Stimulated activated CD4-positive, alpha-beta T cell treated with anti-CD3 and anti-CD28 coated beads, Interleukin-1b, Interleukin-23, amount 100 ng/mL, for 48 hours (primary cell): ENCODE measurements at places on chromosomes 1 and 21.

GRCh38 chr1:59357645-59358320 is 60.9 kb downstream of the FGGY start:
- no peak for DNase-seq

- no peak for DNase-seq
Observed at GRCh38 chr1:100862591-100862990, 32.1 kb downstream of the EXTL2 start.

DNA sequence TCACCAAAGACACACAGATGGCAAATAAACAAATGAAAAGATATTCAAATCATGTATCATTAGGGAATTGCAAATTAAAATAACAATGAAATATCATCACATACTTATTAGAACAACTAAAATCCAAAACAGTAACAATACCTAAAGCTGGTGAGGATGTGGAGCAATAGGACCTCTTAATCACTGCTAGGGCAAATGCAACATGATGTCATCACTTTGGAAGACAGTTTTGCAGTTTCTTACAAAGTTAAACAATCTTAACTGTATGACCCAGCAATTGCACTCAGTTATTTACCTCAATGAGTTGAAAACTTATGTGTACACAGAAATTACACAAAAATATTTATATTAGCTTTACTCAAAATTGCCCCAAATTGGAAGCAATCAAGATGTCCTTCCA is 47.3 kb downstream of the SELENOF start:
- DNase-seq: no peak

- no peak for DNase-seq
Observed at GRCh38 chr1:244325056-244325758, 126.5 kb downstream of the ADSS2 start.

- no peak for DNase-seq
Observed at GRCh38 chr1:178510155-178510554, 2.8 kb upstream of the TEX35 start.

- DNase-seq: peak; percentile 92
Observed at GRCh38 chr1:207825719-207826556, 74.1 kb downstream of the CD46 start.

- DNase-seq: no peak
Observed at GRCh38 chr1:235990330-235990795, 74.5 kb downstream of the NID1 start.

DNA sequence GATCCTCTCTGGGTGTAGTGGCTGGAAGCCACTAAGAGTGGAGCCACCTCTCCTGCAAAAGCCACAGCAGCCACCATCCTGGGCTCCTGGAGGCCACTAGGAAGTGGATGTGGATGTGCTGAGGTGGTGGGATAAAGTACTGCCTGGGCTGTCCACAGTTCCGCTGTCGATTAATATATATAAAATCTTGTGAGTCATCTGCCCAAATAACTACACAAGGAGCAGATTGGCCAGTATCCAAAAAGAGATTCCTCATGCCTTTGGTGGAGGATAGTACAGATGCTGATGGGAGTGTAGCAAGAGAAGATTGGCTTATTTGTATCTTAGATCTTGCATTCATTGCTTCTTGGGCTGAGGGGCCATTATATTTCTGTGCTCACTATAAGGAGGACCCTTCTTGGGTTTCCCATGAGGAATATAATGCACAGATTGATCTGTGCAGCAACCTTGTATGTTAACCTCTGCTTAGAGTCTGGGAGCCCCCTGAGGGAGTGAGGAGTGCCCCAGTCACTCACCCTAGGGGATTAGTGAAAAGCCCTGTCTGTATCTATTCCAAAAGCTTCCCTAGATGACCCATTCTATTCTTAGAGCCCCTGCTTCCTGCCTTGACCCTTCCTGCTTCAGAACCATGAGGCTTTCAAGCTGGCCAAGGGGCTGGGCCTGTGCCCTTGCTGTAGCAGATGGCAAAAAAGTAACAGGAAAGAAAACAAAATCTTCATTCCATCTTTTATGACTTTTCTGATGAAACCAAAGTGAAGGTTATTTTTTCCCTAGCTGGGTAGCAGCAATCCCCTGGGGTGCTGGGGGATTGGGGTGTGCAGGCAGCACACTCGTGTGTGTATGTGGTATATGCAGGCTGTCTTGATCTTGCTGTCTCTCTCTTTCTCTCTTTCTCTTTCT is 31.7 kb downstream of the RCSD1 start:
- DNase-seq: no peak

GRCh38 chr21:39601187-39601928 is 11.4 kb upstream of the B3GALT5 start:
- no peak for DNase-seq

- DNase-seq: no peak
Observed at GRCh38 chr21:42429856-42430255, 26.2 kb downstream of the UBASH3A start.

- DNase-seq: peak; percentile 78
Observed at GRCh38 chr1:84619383-84620102, 45.3 kb upstream of the CTBS start.

DNA sequence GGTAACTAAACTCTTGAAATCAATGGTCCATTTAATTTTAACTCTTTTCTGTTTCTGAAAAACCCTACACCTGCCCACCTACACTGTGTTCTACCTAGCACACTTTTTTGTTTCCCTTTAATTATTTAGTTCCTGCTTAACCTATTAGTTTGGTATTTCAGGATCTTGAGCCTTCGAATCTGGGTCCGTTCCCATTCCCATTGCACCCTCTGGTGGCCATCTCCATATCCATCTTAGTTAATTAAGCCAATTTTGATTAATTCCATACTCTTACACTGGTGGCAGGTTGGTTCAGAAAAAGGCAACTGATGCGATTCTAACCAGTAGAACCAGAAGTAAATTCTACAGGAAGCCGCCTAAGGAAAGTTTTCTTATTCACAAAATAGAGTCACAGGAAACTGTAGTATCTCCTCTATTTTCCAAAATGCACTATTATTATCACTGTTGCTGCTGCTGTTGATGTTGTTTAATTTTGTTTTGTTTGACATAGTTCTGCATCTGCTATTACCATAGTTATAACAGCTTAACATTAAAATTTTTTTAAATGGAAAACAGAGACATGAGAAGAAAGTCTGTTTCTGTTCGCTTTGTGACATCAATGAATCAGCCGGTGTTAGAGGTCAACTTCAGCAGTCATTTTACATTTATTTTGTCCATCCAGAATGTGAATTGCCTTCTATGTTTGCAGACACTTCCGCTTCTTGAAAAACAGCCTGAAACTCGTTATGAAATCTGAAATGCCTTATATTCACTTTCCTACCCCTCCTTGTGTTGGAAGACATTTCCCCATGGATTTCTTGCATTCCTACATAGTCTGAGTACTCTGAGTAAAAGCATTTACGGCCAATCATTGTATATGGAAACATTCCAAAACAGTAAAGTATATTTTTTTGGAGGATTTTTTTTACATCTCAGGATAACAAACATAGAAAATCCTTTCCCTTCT is 115.5 kb upstream of the NCAM2 start:
- DNase-seq: no peak

DNA sequence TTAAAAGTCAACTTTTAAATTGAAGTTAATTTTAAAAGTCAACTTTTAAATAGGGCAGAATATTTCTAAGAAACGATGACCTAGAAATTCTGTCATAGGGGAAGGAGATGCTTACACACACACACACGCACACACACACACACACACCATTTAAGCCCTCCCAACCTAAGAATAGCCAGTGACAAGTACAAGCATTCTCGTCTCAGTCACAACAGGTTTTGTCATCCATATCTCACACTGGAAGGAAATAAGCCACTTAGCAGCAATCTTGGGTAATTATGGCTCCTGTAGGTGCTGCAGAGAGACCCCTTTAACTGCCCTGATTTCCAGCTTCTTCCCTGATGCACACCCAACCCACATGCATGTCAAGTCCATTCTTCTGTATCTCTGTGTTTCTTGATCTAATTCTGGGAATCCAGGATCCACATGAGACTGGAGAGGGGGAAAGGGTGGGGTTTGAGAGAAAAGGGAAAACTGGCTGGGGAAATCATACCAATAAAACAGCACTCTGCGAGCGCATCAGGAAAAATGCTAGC is 338.1 kb downstream of the PAPPA2 start:
- no peak for DNase-seq

DNA sequence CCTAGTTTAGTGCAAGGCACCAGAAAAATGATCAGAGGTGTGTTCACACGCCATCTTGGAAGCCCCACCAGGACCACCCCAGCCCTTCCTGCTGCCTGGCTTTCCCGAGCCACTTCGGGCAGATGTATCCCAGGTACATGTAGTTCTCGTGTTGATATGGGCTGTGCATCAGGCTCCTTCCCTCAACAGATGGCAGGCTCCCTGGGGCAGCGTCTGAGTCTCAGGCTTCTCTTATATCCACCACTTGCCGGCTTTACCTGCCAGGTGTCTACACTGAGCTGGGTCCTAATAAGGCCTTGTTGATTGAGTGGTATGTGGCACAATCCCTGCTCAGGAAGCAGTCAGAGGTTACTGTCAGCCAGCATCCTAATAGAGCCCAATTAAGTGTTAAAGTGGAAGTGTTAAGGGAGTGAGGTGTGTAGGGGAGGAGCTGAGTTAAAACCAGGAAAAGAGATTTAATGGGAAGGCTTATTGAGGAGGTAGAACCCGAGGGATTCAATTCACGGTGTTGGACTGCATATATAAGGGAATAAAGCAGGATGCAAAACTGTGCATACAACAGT is 8.5 kb downstream of the GPA33 start:
- no peak for DNase-seq

- no peak for DNase-seq
Observed at GRCh38 chr1:31650161-31651088, 5.7 kb upstream of the PEF1 start.

GRCh38 chr1:21935891-21936365 is 1.2 kb downstream of the HSPG2 start:
- no peak for DNase-seq

DNA sequence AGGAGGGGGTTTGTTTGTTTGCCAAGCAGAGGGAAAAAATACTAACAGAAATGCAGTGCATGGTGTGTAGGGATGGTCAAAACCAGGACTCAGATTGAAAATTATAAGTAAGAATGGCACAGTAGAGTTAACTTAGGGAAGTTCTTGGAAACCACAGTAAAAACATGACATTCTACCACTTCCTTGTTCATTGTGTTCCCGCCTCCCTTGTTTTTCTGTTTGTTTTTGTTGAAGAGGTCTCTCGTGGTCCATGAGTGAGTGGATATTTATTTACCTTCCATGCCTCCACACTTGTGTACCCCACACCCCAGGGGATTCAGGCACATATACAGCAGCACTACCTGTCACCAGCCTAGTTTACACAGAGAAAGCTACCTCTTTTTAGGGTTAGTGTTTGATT is 69.6 kb downstream of the OLFML2B start:
- no peak for DNase-seq

DNA sequence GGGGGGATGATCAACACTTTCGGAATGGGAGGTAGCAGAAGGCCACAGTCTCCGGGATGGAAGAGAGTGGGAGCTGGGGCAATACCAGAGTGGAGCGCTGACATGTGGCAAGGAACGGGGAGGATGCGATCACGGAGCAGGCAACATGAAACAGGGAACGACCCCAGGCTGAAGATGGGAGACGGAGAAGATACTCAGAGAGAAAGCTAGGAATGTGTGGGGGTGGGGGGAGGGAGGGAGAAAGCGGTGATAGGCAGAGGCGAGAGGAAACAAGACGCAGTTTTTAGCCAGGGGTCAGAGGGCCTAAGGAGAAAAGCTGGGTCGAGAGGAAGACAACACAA is 577 bp downstream of the RAB3GAP2 start:
- no peak for DNase-seq

GRCh38 chr1:65762081-65762862 is 30.4 kb upstream of the PDE4B start:
- no peak for DNase-seq

DNA sequence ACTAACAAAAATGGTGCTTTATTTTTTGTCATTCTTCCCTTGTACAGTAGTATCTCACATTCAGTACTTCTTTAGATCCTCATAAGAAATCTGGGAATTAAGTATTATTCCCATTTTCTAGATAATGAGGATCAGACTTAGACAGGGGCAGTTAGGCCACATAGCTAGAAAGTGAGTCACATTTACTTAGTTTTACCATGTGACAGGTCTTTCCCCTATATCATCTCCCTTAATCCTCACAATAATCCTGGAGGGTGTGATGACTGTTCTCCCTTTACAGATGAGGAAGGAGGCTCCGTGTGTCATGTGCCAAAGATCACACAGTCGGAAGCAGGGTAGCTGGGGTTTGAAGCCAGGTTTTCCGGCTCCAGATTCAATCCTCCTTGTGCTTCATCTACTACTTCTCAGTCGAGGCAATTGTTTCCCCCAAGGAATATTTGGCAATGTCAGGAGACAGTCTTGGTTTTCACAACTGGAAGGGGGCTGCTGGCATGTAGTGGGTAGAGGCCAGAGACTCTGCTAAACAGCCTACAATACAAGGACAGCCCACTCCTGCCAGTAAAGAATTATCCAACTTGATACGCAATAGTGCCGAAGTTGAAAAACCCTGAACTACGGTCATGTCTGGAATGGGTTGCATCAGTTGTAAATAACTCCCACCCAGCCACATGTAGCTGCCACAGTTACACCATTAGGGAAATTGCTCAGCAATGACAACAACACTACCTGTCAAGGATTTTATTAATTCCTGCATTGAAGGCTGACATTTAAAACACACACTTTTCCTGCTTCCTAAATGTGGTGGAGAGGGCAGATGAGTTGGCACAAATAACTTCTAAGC is 54.5 kb downstream of the C8B start:
- DNase-seq: no peak

GRCh38 chr1:26317612-26318337 is at the start of gene CD52:
TSS of gene CD52 (plus strand) at chr1:26317958. CDS start at chr1:26318018, 60 bp downstream.
- peak; percentile 73 for DNase-seq

DNA sequence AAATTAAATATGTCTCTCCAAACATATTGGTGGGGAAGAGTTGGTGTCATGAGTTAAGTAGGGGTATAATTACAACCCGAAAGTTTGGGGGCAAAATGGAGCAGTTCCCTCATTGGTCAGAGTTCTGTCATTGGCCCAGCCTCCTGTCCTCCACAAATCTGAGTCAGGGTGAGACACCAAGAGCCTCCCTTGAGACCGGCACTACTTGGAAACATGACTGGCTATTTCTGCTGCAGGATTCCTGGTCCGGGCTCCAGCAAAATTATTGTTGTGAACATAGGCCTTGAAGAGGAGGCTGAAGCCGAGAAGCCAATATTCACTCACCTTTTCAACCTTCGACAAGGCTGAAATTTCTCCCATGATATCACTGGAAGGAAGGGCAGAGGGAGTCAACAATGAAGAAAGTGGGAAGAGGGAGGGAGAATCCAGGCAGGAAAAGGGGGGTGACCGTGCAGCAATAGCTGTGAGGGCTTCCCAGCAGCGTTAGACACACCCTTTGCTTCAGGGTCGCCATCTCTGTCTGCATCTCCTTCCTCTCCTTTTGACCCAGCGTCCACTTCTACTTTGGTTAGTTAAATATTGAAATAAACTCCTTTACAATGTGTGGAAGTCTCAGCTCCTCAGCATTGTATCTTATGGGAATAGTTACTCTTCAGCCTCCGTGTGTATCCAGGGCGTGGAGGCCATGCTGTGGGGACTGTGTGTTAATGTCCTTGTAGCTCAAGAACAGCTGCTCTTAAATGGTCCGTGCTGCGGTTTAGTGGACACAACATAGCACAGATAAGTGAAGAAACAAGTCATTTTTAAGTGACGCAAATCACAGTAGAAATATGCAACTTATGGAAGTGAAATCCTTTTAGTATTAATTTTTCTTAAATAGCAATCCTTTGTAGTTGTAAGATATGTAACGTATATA is 307.4 kb downstream of the DISC1 start:
- DNase-seq: no peak

- DNase-seq: no peak
Observed at GRCh38 chr1:181568736-181569135, 85.4 kb downstream of the CACNA1E start.

GRCh38 chr1:99218572-99218971 is 45.7 kb upstream of the PLPPR4 start:
- no peak for DNase-seq
